ENCODE measurements at places on chromosomes 11 and 22. TPM values are rescaled to one million over a fixed set of nuclear protein-coding genes. Genes with fewer than 3 reads are reported as not detected.
A peak's percentile ranks its signal among the peaks of the same experiment; 100 is the strongest.

- no peaks in the 10 kb centered on the region for H3K36me3 ChIP-seq
- no peak overlapping the region for H3K27ac ChIP-seq
- no peaks in the 10 kb centered on the region for H3K27me3 ChIP-seq
- peak; percentile 52 for DNase-seq
These were observed 384.4 kb upstream of the DDI1 start for GRCh38 chr11:103652013-103652412.

GRCh38 chr11:125114518-125114917 lies 3.1 kb upstream of the TMEM218 start:
- 0 out of 2 replicates have a peak, but pooled peaks cover 9% of the 10 kb centered on the region for H3K27me3 ChIP-seq
- no peaks in the 10 kb centered on the region for H3K36me3 ChIP-seq
- no peak overlapping the region for H3K4me3 ChIP-seq
- H3K27ac ChIP-seq, result no peak overlapping the region

DNA sequence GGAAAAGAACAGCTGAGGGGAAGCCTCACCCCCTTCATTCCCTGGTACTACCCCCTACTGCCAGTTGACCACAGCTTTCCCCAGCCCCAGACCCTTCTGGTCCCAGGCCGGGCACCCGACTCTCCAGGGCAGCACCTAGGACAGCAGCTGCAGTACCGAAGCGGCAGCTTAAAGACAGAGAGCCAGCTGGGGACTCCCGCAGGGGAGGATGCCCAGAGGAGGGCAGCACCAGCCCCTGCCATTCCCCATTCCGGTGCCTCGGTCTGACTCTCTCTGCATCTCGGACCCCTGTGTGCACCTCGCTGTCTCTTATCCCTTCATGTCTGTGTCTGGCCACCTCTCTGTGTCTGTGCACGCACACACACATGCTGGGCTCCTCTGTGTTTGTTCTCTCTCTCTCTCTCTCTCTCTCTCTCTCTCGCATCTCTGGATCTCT lies 9.4 kb downstream of the IGSF9B start:
- H3K4me1 ChIP-seq, result no peaks in the 10 kb centered on the region
- peak; percentile 56 for DNase-seq
- no peak overlapping the region for H3K4me3 ChIP-seq
- no peaks in the 10 kb centered on the region for H3K27me3 ChIP-seq
- no peak overlapping the region for H3K27ac ChIP-seq
- H3K36me3 ChIP-seq, result no peaks in the 10 kb centered on the region

GRCh38 chr11:93652161-93652597 lies 9.3 kb upstream of the CEP295 start:
- DNase-seq, result peak; percentile 92
- peaks cover 6% of the 10 kb centered on the region for H3K4me1 ChIP-seq
- no peaks in the 10 kb centered on the region for H3K36me3 ChIP-seq
- no peak overlapping the region for H3K27ac ChIP-seq
- H3K27me3 ChIP-seq, result peaks cover 26% of the 10 kb centered on the region
- no peak overlapping the region for H3K4me3 ChIP-seq

GRCh38 chr22:24086310-24086709 lies 75.2 kb downstream of the CABIN1 start:
- no peaks in the 10 kb centered on the region for H3K4me1 ChIP-seq
- no peak overlapping the region for H3K27ac ChIP-seq
- H3K4me3 ChIP-seq, result no peak overlapping the region
- DNase-seq, result no peak

- DNase-seq, result peak; percentile 92
- H3K27ac ChIP-seq, result peak within 1 kb of the TSS; percentile 18
- no peaks in the 10 kb centered on the region for H3K27me3 ChIP-seq
- H3K4me1 ChIP-seq, result peaks cover 23% of the 10 kb centered on the region
These were observed at the start of gene MMP10 for GRCh38 chr11:102780491-102780918. MMP10 (minus strand) TSS chr11:102780628; CDS start chr11:102780591, 37 bp downstream.

DNA sequence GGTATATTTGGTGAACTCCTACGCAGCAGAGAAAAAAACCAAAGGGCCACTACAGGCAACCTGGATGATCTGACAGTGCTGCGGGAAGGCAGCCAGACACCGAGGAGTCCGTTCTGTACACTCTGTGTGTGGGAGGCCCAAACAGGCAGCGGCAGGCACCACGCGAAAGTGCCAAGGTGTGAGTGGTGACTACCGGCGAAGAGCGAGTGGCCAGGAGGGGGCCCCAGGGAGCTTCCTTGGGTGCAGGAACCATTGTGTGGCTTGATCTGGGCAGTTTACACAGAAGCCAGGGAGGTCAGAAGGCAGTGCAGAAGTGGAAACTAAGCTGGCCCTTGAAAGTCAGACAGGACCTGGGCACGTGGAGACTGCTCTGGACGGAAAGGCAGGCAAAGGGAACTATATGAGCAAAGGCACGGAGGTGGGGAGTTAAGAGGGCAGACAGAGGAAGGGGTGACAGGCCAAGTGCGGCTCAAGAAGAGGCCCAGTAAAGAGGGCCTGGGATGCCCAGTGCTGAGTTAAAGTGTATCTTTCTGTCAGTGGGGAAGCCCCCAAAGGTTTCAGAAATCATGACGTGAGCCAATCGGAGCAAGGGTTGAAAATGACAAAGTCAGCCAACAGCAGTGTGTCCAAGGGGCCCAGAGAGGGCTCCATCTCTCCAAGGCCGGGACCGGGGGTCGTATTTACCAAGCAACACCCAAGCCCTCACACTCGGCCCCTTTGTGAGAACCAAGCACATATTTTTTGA lies 10.6 kb downstream of the TMEM184B start:
- H3K27ac ChIP-seq, result no peak overlapping the region
- DNase-seq, result peak; percentile 42
- no peak overlapping the region for H3K4me3 ChIP-seq

DNA sequence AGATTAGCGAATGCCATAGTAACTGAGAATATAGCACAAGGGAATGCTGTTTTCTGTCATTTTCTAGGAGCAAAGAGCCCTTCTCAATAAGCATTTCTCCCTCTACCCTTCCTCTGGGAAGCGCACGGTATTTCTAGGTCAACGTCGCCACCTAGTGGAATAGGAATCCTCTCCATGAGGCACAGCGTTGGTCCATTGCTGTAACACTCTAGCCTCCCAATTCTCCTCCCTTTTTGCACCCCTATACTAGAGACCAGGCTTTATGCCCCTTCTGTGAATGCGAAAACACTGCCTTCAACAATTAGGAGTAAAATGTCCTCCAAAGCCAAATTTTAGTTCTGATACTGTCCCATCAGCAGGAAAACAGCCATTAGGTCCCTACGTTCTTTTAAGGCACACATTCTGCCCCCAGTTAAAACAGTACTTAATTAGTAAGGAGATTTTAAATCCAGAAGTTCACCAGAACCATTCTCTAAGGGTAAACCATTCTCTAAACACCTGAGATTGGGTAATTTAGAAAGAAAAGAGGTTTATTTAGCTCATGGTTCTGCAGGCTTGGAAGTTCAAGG lies 12.8 kb upstream of the HYLS1 start:
- H3K27me3 ChIP-seq, result no peaks in the 10 kb centered on the region
- peaks cover 9% of the 10 kb centered on the region for H3K36me3 ChIP-seq
- H3K27ac ChIP-seq, result no peak overlapping the region

DNA sequence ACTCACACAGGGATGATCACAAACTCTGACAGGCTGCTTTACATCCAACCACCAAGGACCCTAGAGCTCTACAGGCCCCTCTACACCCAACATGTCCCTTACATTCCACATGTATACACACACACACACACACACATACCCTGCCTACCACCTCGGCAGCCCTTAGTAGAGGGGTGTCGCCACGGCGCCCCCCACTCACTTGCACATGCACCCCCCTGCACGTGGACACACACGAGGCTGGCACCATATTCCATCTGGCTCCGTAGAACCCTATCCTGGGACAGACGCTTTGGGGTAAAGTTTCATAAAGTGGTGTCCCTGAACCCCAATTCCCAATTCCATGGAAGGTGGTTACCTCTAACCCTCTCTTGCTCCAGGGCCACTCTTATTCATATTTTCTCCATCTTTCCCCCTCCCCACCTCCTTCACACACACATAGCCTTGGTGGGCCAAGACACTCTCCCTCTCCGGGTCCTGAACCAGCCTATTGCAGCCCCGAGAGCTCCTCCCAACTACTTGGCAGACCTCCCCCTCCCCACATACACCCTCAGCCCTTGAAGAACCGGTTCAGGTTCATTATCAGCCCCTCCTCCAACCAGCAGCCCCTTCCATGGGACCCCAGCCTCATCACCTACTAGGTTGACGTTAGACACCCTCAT lies 809 bp downstream of the PDE2A start:
- H3K4me1 ChIP-seq, result no peaks in the 10 kb centered on the region
- DNase-seq, result no peak
- H3K27ac ChIP-seq, result no peak overlapping the region
- no peak overlapping the region for H3K4me3 ChIP-seq
- no peaks in the 10 kb centered on the region for H3K36me3 ChIP-seq
- peaks cover 54% of the 10 kb centered on the region for H3K27me3 ChIP-seq

DNA sequence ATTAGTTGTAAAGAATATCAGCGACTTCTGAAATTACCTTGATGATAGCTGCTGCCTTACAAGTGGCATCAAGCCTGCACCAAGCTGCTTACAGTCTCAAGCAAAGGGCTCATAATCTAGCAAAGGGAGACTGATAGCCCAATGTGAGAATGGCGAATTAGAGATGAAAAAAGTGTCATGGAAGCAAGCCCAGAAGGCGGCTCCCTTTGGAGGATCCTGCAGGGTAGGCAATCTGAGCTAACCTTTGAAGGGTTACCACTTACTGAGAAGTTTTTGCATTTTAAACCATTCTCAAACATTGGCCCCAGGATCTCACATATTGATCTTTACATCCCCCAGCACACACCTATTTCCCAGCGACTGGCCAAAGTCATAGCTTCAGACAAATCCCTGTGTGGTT lies 18.5 kb downstream of the GAB2 start:
- H3K4me3 ChIP-seq, result no peak overlapping the region
- H3K27ac ChIP-seq, result no peak overlapping the region
- H3K27me3 ChIP-seq, result no peaks in the 10 kb centered on the region
- no peaks in the 10 kb centered on the region for H3K36me3 ChIP-seq

- peak; percentile 13 for DNase-seq
- H3K4me3 ChIP-seq, result no peak overlapping the region
- H3K27ac ChIP-seq, result no peak overlapping the region
- peaks cover 5% of the 10 kb centered on the region for H3K4me1 ChIP-seq
- H3K36me3 ChIP-seq, result no peaks in the 10 kb centered on the region
These were observed 5.8 kb downstream of the PLEKHB1 start for GRCh38 chr11:73652046-73652730.

- H3K36me3 ChIP-seq, result no peaks in the 10 kb centered on the region
- H3K27ac ChIP-seq, result no peak overlapping the region
- H3K4me3 ChIP-seq, result no peak overlapping the region
- H3K4me1 ChIP-seq, result peaks cover 16% of the 10 kb centered on the region
- H3K27me3 ChIP-seq, result no peaks in the 10 kb centered on the region
These were observed 31.2 kb downstream of the RRP8 start for GRCh38 chr11:6572215-6572614.

GRCh38 chr11:88815505-88815904 lies 250.3 kb downstream of the GRM5 start:
- DNase-seq, result no peak
- no peaks in the 10 kb centered on the region for H3K27me3 ChIP-seq
- H3K4me1 ChIP-seq, result no peaks in the 10 kb centered on the region
- no peak overlapping the region for H3K27ac ChIP-seq
- no peak overlapping the region for H3K4me3 ChIP-seq

- no peak overlapping the region for H3K4me3 ChIP-seq
- no peaks in the 10 kb centered on the region for H3K36me3 ChIP-seq
- no peak overlapping the region for H3K27ac ChIP-seq
- H3K27me3 ChIP-seq, result peaks cover 13% of the 10 kb centered on the region
These were observed 384.3 kb downstream of the NTM start for GRCh38 chr11:131754671-131755070.

DNA sequence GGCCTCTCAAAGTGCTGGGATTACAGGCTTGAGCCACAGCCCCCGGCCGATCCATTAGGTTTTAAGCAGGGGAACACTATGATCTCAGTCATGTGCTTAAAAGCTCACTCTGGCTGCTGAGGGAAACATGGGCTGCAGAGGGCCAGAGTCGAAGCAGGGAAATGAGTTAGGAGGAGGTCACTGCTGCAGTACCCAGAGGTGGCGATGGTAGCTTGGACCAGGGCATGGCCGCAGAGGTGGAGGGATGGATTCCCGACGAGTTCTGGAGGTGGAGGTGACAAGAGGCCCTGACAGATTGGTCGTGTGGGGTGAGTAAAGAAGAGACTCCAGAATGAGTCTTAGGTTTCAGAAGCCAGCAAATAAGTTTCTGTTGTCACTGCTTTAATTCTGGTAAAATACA lies 54.4 kb upstream of the INCENP start:
- no peak for DNase-seq
- no peak overlapping the region for H3K4me3 ChIP-seq
- no peaks in the 10 kb centered on the region for H3K4me1 ChIP-seq

DNA sequence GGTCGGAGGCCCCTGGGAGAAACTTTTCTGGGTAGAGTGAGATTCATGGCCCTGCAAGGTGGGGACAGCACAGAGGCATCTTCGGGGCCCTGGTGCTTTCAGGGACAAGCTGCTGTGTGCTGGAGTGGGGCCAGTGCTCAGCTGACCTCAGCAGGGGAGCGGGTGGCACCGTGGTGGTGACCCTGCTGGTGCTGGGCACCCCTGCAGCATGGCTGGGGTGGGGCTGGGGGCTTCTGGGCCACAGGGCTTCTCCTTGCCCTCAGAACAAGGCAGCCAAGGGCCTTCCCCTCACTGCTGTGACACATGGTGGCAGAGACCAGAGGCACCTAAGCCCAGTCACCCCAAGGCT lies 24.9 kb upstream of the GNB1L start:
- H3K27ac ChIP-seq, result no peak overlapping the region
- no peak for DNase-seq
- no peaks in the 10 kb centered on the region for H3K27me3 ChIP-seq
- H3K4me3 ChIP-seq, result no peak overlapping the region

- no peak overlapping the region for H3K27ac ChIP-seq
- H3K36me3 ChIP-seq, result no peaks in the 10 kb centered on the region
- H3K4me3 ChIP-seq, result no peak overlapping the region
- H3K27me3 ChIP-seq, result no peaks in the 10 kb centered on the region
- H3K4me1 ChIP-seq, result peaks cover 3% of the 10 kb centered on the region
These were observed 53.8 kb downstream of the ELFN2 start for GRCh38 chr22:37373451-37373850.

The CDKN1C gene
- 12.0 TPM for total RNA-seq

The RIC3 gene
- not detected for total RNA-seq

The A4GALT gene
- total RNA-seq, result 0.63 TPM

The NXPE2 gene
- not detected for total RNA-seq

The PGA4 gene
- total RNA-seq, result not detected

The DERL3 gene
- not detected for total RNA-seq

The AP5B1 gene
- 24.2 TPM for total RNA-seq

The CARNS1 gene
- total RNA-seq, result 0.22 TPM

The APOBEC3B gene
- 11.3 TPM for total RNA-seq

The AMBRA1 gene
- 15.8 TPM for total RNA-seq

The APOA5 gene
- total RNA-seq, result not detected

The KCTD21 gene
- 13.0 TPM for total RNA-seq

The IGLL1 gene
- not detected for total RNA-seq

The TCIRG1 gene
- 203 TPM for total RNA-seq

The CDPF1 gene
- 14.1 TPM for total RNA-seq

The INS gene
- total RNA-seq, result not detected

The CRYBB2 gene
- total RNA-seq, result not detected

The GLYATL1 gene
- not detected for total RNA-seq
